ENCODE measurements at places on chromosomes 16 and 17.

GRCh38 chr16:80092681-80093080, 448.1 kb upstream of the DYNLRB2 start:
- no peak for DNase-seq

GRCh38 chr16:17027488-17028129, 443.2 kb downstream of the XYLT1 start:
- DNase-seq = no peak

DNA sequence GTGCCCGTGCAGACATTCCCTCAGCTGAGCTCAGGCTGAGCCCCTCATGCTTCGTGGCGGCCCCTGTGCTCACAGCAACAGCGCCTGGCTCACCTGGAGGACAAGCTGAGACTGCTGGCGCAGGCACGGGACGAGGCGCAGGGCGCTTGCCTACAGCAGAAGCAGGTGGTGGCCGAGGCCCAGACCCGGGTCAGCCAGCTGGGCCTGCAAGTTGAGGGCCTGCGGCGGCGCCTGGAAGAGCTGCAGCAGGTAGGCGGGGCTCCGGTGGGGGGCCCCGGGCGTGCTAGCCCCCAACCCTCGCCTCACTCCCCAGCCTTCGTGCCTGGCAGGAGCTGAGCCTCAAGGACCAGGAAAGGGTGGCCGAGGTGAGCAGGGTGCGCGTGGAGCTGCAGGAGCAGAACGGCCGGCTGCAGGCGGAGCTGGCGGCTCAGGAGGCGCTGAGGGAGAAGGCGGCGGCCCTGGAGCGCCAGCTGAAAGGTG, 1.4 kb upstream of the RAC3 start:
- DNase-seq = no peak

- DNase-seq = no peak
Observed at GRCh38 chr17:3554440-3554839, 3.2 kb downstream of the TRPV3 start.

DNA sequence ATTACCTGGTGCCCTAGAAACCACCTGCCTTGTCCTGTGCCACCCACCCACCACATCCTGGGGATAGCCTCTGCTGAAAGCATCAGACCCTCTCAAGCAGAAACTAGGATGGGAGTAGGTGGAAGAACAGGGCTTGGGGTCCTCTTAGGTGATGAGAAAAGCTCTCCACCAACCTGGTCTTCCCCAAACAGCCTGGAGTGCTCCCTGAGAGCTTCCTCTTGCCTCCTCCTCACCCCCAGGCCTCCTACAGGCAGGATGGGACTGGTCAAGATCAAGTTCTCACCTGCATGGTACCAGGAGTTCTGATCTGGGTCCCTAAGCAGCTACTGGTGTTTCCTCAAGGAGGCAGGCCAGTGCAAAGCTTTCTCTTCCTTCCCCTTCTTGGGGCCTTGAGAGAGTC, 15.4 kb downstream of the WNT9B start:
- DNase-seq = no peak

GRCh38 chr17:58402047-58402446, 15.3 kb downstream of the RNF43 start:
- DNase-seq = no peak

GRCh38 chr16:6211644-6212043, 1114.0 kb upstream of the EEF2KMT start:
- no peak for DNase-seq

- DNase-seq = no peak
Observed at GRCh38 chr16:19344980-19345379, 59.4 kb downstream of the CLEC19A start.

DNA sequence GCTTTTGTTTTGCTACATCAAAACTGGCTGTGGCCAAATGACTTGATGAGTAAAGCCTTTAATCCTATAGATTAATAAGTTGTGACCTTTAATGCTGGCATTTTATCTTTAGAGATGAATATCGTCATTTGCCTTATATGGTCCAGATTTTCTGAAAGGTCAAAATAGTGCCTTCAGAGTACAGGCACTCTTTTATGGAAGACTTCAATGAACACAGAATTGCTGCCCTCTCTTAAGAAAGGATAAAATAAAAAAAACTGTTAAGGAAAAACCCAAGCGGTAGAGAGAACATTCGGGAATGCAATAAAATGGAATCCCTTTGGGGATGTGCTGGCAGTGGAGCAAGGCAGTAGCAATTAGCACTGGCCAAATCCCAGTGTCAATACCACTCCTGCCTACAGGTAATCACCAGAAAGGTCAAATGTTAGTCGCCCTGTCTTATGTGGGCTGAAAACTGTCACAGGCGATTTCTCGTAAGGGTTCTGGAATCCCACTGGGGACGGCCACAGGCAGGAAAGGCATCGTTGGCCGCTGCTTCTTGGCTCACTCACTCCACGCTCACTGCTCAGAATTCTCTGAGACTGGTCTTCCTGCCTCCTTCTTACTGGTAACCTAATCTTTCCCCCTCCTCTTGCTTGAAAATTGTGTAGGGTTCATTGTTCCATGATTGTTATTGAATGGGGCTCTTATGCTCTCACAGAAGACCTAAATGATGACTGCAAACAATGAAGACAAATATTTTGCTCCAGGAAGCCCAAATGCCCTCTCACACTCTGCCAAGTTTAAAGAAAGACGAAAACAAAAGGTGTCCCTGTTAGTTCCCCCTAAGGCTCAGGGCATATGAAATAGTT, 45.4 kb upstream of the HSBP1 start:
- DNase-seq = no peak

- no peak for DNase-seq
Observed at GRCh38 chr16:79320956-79321355, 279.6 kb downstream of the MAF start.

DNA sequence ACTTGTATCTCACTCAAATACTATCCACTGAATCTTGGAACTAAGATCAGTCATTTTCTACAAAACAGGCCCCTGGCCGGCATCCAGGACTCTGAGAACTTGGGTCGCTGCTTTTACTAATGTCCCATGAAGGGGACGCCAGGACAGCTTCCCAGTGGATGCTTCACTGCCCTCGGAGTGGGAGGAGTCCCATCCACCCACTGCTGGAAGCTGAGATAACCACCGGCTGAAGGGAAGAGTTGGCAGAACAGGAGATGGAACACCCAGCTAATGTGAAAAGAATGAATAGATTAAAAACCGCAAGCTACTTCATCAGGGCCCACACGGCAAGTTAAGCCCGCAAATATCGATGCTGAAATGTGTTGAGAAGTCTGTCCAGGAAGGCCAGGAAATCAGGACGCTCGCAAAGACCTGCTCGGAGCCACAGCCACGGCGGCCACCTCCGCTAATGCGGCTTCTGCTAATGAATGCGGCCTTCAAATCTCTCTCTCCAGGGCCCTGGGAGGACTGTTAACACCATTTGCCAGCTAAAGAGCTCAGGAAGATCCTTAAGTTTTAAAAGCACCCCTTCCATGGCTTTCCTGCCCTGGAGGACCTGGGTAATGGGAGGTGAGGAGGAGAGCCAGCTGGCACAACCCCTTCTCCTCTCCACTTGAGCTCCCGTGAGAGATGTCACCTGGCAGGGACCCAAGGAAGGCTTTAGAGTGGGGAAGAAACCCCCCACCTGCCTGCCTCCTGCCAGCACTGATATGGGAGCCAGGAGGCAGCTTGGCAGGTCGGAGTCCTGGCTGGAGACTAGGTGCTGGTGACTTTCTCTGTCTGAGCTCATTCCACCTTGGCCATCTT, 226.6 kb upstream of the RPL38 start:
- DNase-seq = no peak

GRCh38 chr17:37779554-37779953, 34.7 kb upstream of the HNF1B start:
- no peak for DNase-seq

- DNase-seq = no peak
Observed at GRCh38 chr17:39700148-39700987, 504 bp downstream of the ERBB2 start.

GRCh38 chr17:74028354-74029116, 174.9 kb upstream of the RPL38 start:
- DNase-seq = no peak

DNA sequence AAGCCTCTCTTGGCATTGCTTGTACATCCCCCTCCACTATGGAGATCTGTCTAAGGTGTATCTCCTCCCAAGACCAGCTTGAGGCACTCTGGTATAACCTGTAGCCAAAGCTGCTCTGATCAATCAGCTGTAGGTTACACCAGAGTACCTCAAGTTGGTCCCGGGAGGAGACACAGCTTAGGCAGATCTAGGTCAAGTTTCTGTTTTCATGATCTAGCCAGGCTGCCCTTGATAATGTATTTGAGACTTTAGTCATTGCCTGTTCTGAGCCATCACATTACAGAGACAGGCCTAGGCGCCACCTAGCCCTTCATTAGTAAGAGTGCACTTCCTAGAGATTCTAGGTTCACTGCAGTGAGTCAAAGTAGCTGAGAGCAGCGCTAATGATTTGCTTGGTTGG, 31.4 kb downstream of the ASGR1 start:
- no peak for DNase-seq

- no peak for DNase-seq
Observed at GRCh38 chr17:9776911-9777310, 14.5 kb downstream of the DHRS7C start.

DNA sequence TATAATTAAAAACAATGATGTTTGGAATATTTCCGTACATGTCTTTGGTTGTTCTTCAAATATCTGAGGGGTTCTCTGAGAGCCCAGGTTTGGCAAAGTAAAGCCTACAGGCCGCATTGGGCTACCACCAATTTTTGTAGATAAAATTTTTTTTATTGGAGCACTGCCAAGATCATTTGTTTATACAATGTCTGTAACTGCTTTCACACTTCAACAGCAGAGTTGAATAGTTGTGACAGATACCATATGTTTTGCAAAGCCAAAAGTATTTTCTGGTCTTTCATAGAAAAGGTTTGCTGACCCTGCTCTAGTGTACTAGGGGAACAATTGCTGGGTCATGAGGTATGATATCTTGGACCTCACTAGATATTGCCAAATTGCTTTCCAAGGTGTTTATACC, 10.5 kb downstream of the PPM1D start:
- no peak for DNase-seq

- no peak for DNase-seq
Observed at GRCh38 chr17:82832881-82833475, 6.8 kb downstream of the ZNF750 start.

DNA sequence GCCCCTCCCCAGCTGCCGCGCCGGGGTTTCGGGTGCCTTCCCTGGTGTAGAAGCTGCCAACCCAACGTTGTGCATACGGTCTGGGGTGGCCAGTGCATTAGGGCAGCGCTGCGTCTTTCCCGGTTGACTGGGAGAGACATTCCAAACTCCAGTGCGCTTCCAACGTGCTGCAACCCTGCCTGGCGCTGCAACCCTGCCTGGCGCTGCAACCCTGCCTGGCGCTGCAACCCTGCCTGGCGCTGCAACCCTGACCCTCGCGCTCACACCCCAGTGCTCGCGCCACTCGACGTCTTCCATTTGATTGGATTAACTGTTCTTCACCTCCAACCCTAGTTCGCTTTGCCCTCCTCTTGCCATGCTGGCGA, 488 bp upstream of the HAP1 start:
- DNase-seq = no peak

GRCh38 chr16:8310816-8311215, 279.5 kb downstream of the TMEM114 start:
- no peak for DNase-seq

DNA sequence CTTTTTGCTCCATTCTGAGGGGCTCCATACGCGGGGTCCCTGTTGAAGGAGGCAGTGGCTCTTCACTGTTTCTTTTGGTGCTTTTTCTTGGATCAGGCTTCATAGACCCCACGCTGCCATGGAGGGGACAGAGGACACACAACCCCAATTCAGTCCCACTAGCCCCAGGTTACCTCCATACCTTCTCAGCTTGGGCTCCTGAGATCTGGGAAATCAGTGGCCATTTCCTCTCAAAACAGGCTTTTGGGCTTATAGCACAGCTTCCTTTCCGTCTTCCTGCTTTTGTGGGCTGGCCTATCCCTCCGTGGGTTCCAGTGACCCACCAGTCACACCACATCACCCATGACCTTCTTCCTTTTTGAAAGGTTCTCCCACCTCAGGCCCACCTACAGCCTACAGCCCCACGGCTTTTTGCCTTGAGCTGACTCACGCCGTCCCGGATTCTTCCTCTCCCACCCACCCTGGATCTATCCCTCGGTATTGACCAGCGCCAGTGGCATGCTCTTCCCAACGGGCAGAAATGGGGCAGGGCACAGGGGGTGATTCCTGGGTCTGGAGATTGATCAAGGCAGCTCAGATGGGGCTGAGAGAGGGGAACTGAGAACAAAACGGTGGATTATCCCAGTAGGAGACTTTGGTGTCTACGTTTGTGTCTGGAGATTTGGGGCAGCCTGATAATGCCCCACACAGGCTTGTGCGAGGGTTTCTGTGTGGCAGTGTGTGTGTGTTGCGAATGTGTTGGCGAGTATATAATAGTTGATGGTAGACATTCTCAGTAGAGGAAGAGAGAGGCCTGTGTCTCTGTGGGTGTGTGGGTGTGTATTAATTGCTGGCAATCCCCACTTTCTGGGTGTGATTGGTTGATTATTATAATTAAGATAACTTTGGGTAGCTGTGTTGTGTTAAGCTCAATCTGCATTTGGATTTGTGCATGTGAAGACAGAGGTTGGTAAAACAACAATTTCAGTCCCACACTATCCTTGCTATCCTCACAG, 3.8 kb downstream of the TBX21 start:
- no peak for DNase-seq

GRCh38 chr17:48539177-48539576, 5.7 kb downstream of the HOXB2 start:
- DNase-seq = no peak

- DNase-seq = no peak
Observed at GRCh38 chr16:114327-114726, 24.1 kb downstream of the NPRL3 start.

- DNase-seq = no peak
Observed at GRCh38 chr17:43920500-43921095, 13.3 kb upstream of the MPP2 start.

DNA sequence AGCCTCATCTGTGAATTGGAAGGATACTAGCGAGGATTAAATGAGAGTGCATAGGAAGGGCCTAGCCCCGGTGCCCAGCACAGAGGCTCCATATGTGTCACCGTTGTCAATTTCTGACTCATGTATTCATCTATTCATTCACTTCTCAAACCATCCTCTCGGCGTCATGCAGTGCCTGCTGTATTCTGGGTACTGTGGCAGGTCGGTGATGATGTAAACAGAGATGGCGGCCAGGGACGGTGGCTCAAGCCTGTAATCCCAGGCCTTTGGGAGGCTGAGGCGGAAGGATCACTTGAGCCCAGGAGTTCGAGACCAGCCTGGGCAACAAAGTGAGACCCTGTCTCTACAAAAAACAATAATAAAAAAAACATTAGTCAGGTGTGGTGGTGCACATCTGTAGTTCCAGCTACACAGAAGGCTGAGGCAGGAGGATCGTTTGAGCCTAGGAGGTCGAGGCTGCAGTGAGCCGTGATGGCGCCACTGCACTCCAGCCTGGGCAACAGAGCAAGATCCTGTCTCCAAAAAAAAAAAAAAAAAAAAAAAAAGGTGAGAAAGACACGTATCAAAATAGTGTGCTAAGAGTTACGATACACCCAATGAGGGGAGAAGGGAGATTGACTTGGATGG, 4.3 kb upstream of the PPP1R1B start:
- DNase-seq = no peak

DNA sequence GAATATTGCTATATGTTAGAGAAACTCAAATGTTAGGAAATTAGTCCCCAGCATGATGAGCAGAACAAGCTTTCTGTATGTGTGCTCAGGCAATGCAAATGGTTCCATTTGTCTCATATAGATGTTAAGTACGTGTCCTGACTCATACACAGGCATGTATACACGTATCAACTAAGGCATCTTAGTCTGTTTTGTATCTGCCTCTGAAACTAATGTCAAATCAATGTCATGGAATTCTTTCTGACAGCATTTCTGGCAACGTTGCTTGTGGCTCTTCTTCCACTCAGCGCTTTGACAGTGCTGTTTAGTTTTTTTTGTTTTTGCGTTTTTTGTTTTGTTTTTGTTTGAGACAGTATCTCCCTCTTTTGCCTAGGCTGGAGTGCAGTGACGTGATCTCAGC, 111.9 kb downstream of the CNTNAP4 start:
- DNase-seq = no peak
